BE2C (cell line): ENCODE measurements at places on chromosomes 6 and 20.

- no peak for DNase-seq
Observed at GRCh38 chr20:59835057-59835447, 98.4 kb downstream of the SYCP2 start.

GRCh38 chr20:43452404-43453126 is 5.1 kb upstream of the SRSF6 start:
- no peak for DNase-seq

DNA sequence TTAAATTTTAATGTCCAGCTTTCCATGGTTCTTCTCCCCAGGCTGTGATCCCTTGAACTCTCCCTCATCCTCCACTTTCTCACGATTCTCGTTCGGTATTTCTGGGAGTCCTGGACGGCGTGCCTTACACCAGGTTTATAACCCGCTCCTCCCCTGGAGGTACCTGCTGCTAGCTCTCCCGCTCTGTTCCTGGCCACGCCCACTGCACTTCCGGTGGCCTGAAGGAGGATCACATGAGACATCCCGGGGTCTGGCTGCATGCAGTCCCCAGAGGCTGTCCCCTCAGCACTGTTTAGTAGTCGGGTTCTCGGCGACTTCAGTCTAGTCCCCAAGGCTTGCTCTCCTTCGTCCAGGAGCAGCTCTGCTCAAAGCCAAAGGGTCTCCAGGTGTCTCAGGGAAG is 28.4 kb upstream of the GCLC start:
- DNase-seq = peak; percentile 39

- DNase-seq = no peak
Observed at GRCh38 chr6:139248911-139249310, 42.9 kb downstream of the TXLNB start.

GRCh38 chr6:26123675-26123946 is 36.4 kb downstream of the HFE start:
- DNase-seq = no peak

- no peak for DNase-seq
Observed at GRCh38 chr20:21315138-21315537, 12.0 kb downstream of the XRN2 start.

- no peak for DNase-seq
Observed at GRCh38 chr6:50187351-50187921, 137.7 kb upstream of the DEFB112 start.

- peak; percentile 68 for DNase-seq
Observed at GRCh38 chr6:35415065-35415891, 36.9 kb upstream of the FANCE start.

GRCh38 chr6:140979642-140980091 is 1153.1 kb upstream of the GJE1 start:
- DNase-seq = no peak

DNA sequence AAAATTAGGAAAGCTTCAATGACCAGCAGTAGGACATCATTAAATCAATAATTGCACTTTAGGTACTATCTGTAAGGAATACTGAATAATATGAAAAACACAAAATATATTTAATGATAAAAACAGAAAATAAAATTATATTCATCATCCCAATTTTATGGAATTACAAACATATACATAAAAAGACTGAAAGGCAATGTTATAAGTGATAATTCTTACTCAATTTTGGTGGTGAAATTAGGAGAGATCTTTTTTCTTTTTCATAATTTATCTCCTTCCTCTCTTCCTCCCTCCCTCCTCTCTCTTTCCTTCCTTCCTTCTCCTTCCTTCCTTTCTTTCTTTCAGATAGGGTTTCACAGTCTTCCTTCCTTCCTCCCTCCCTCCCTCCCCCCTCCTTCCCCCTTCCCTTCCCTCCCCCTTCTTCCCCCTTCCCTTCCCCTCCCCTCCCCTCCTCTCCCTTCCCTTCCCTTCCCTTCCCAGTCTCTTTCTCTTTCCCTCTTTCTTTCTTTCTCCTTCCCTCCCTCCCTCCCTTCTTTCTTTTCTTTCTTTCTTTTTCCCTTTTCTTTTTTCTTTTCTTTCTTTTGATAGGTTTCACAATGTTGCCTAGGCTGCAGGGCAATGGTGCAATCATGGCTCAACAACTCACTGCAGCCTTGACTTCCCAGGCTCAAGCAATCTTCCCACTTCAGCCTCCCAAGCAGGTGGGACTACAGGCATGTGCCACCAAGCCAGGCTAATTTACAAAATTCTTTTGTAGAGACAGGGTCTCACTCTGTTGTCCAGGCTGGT is 36.8 kb downstream of the RSPH3 start:
- DNase-seq = no peak
